ENCODE measurements at places on chromosomes 2 and 18. TPM values are rescaled to one million over a fixed set of nuclear protein-coding genes. Genes with fewer than 3 reads are reported as not detected.

Gene CCL20
- 0.94 TPM for polyA plus RNA-seq

Gene GKN2
- not detected for polyA plus RNA-seq

Gene DES
- not detected for polyA plus RNA-seq

Gene REG3A
- not detected for polyA plus RNA-seq

Gene LIMS4
- polyA plus RNA-seq: 0.58 TPM

DNA sequence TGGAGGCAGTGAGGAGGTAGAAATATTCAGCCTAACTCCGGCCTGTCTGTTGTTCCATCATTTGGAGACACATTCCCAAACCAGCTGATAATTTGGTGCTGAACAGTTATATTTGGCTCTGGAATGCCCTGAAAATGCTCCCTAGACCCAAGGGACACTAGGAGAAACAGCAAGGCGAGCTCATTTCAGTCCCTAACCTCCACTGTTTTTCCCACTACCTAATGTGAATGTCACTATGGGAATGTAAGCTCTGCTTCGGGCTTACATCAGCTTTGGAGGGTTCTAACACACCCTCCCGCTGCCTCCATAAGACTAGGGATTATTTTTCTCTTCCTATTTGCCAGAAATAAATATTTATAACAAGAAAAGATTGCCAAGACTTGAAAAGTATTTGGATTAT, 103.5 kb downstream of the ANTXR1 start:
- no peaks in the 10 kb centered on the region for H3K4me1 ChIP-seq
- H3K27ac ChIP-seq: no peak overlapping the region
- no peaks in the 10 kb centered on the region for H3K36me3 ChIP-seq
- no peaks in the 10 kb centered on the region for H3K27me3 ChIP-seq

GRCh38 chr2:120659275-120659977, 76.2 kb upstream of the GLI2 start:
- H3K27ac ChIP-seq: no peak overlapping the region
- peaks cover 4% of the 10 kb centered on the region for H3K27me3 ChIP-seq
- DNase-seq: no peak
- peaks cover 3% of the 10 kb centered on the region for H3K4me1 ChIP-seq
- no peak overlapping the region for H3K4me3 ChIP-seq
- peaks cover 3% of the 10 kb centered on the region for H3K36me3 ChIP-seq

- H3K27ac ChIP-seq: no peak overlapping the region
- no peak overlapping the region for H3K4me3 ChIP-seq
- H3K4me1 ChIP-seq: no peaks in the 10 kb centered on the region
- H3K36me3 ChIP-seq: no peaks in the 10 kb centered on the region
- no peak for DNase-seq
- peaks cover 5% of the 10 kb centered on the region for H3K27me3 ChIP-seq
Measured at GRCh38 chr2:163171786-163172530, 333.4 kb upstream of the KCNH7 start.

- H3K27me3 ChIP-seq: peaks cover 9% of the 10 kb centered on the region
- H3K27ac ChIP-seq: no peak overlapping the region
- no peaks in the 10 kb centered on the region for H3K36me3 ChIP-seq
Measured at GRCh38 chr2:174756743-174757142, 7.5 kb downstream of the CHRNA1 start.

- no peak overlapping the region for H3K27ac ChIP-seq
- H3K36me3 ChIP-seq: peaks cover 40% of the 10 kb centered on the region
- H3K4me3 ChIP-seq: no peak overlapping the region
- no peak for DNase-seq
Measured at GRCh38 chr2:183195998-183196409, 71.8 kb downstream of the NUP35 start.

Data from naive B cell (primary cell).